ENCODE measurements at places on chromosomes 13 and 19.

GRCh38 chr13:79429309-79429708, 23.3 kb upstream of the RBM26 start:
- no peak for DNase-seq

- no peak for DNase-seq
Measured at GRCh38 chr19:7582446-7582845, 13.2 kb upstream of the CAMSAP3 start.

GRCh38 chr13:74258961-74259360, 124.8 kb upstream of the KLF12 start:
- DNase-seq = no peak

DNA sequence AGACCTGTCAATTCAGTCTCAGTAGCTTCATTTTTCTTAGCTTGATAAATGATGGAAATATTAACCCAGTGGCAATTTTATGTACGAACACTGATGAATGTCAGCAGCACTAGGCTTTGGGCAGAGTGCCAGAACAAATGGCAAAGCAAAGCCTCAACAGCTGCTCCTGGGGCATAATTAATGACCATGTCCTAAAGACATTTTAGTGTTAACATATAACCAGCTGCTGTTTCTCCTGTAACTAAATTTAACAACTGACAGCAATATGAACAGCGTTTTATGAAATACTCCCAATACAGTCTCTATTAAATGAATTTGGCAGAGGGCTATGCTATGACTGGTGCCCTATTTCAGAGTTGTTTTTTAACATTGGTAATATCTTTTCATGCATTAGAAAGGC, 47.1 kb downstream of the ZNF568 start:
- DNase-seq = no peak

- DNase-seq = no peak
Measured at GRCh38 chr13:93289053-93289452, 62.4 kb downstream of the GPC6 start.

- no peak for DNase-seq
Measured at GRCh38 chr19:54673222-54673621, 10.4 kb downstream of the LILRB4 start.

- DNase-seq = no peak
Measured at GRCh38 chr13:42803563-42804204, 22.3 kb downstream of the FAM216B start.

DNA sequence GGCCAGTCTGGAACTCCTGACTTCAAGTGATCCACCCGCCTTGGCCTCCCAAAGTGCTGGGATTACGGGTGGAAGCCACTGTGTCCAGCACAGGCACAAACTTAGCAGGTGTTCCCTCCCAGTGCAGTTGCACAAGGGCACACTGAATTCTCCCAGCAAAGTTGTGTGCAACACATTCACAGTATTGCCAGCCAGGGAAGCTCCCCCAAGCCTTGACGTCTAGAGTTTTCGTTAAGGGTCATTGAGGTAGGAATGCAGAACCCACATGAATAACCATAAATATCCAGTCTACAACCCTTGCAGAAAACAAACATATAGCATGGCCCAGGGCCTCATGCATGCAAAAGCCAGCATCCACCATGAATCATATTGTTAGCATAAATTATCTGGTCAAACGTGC, 3.3 kb upstream of the AURKC start:
- no peak for DNase-seq

- no peak for DNase-seq
Measured at GRCh38 chr13:105207572-105208293, 1327.7 kb downstream of the EFNB2 start.

- no peak for DNase-seq
Measured at GRCh38 chr13:106515635-106516254, 19.7 kb downstream of the EFNB2 start.

DNA sequence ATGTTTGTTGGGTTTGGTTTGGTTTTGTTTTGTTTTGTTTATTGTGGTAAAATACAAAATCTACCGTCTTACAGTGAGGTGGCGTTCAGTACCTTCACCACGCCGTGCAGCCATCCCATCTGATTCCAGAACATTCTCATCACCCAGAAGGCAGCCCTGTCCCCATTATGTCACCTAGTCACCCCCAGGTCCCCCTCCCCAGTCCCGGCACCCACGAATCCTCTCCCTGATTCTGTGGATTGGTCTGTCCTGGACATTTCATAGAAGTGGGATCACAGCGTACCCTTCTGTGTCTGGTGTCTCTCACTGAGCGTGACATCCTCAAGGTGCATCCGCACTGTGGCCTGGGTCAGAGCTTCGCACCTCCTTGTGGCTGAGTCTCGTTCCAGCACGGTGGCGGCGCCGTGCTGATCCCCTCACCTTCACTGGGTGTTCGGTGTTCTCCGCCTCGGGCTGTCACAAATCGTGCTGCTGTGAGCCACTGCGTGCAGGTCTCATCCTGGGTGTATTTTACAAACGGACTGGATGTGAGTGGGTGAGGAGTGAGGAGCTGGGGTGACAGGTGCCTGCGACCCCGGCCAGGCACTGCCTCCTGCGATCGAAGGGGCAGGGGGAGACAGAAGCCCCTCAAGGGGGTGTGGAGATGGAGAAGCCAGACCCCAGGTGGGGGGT, 580 bp upstream of the TEKTIP1 start:
- no peak for DNase-seq

- DNase-seq = no peak
Measured at GRCh38 chr13:96388598-96388997, 298.7 kb downstream of the HS6ST3 start.

- no peak for DNase-seq
Measured at GRCh38 chr19:58394821-58395219, 636 bp upstream of the RNF225 start.

GRCh38 chr13:46392967-46393366, 5.9 kb upstream of the RUBCNL start:
- no peak for DNase-seq

DNA sequence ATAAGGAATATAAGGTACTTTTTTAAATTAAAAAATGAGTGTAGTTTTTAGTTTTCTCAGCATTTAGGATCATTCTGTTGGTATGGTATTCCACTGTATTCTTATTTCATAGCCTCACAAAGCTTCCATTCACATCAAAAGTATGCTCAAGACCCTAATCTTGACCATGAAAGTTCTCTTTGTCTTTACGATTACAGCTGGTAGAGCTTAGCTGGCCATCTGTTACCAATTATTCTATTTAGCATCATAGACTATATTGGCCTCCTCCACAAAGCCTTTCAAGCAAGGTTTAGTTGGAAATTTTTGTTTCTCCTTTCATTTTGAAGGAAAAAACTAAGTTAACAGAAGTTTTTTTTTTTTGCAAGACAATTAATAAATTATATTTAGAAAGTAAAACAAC, 245.1 kb downstream of the KCTD12 start:
- DNase-seq = no peak

DNA sequence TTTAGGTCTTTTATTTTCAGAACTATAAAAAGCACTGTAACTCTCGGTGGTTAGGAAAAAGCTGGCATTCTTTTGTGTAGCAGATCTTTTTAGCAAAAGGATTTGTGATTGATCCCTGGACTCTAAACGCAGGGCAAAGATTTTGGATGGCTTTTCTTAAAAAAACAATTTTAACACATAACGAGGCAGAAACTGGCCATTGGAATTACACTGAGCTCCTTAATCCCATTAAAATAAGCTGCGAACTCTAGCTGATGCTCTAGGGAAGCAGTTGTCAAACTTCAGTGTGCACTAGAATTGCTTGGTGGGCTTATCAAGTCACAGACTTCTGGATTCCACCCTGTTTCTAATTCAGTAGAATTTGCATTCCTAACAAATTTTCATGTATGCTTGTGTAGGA, 33.8 kb upstream of the NDFIP2 start:
- no peak for DNase-seq

DNA sequence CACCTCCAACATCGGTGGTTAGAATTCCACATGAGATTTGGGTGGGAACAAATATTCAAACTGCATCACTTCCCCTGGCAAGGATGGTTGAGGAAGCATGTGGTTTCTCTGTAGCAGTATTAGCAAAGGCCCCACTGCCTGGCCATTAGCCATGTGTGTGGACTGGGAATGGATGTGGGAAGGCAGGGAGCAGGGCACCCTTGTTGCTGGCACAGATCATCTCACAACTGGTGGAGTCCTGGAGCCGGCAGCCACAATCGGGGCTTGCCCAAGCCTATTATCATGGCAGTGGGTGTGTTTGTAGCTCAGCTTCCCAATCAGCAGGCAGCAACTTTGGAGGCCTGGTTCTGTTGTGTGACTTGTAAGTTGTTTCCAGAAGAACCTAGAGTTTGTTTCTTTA, 391.9 kb downstream of the DLEU7 start:
- DNase-seq = no peak

DNA sequence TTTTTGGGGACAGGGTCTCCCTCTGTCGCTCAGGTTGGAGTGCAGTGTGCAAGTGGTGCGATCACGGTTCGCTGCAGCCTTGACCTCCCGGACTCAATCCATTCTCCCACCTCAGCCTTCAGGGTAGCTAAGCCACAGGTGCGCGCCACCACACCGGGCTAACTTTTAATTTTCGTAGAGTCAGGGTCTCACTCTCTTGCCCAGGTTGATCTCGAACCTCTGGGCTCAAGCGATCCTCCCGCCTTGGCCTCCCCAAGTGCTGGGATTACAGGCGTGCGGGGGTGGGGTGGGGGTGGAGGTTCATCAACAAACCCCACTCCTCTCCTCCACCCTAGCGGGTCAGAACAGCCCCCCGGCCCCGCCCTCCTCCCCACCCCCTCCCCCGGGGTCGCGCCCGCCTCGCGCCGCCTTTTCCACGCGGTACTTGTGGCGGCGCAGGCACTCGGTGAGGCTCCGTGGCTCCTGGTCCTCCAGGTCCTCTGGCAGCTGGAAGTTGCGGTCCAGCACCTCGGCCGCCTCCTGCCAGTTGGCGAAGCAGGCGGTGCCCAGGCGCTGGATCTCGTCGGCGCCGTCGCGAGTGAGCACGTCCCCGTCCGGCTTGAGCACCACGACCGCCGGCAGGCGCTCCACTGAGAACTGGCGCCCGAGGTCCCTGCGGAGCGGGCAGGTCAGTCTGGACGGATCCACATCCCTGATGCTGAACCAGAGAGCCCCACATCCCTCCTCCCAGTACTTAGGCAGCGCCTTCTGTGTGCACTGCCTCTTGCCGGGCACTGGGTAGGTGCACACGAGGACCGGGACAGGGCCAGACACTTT, 5.2 kb downstream of the NXNL1 start:
- DNase-seq = no peak

GRCh38 chr19:4052114-4052992, 14.3 kb downstream of the ZBTB7A start:
- DNase-seq = no peak

DNA sequence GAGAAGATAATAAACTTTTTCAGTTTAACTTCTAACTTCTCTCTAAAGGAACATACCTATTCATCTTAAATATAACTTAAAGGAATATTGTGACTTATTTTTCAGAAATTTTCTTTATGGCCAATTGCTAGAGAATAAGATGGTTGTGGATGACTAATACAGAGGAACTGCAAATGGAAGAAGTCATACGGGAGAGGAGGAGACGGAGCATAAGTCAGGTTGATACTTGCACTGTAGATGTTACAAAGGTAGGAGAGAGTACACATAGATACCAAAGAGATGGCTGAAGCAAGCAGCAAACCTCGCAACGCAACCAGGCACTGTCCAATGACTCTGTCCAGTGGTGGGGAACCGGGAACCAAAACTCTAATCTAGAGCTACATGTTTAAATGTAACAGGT, 963.4 kb downstream of the PCDH9 start:
- no peak for DNase-seq

DNA sequence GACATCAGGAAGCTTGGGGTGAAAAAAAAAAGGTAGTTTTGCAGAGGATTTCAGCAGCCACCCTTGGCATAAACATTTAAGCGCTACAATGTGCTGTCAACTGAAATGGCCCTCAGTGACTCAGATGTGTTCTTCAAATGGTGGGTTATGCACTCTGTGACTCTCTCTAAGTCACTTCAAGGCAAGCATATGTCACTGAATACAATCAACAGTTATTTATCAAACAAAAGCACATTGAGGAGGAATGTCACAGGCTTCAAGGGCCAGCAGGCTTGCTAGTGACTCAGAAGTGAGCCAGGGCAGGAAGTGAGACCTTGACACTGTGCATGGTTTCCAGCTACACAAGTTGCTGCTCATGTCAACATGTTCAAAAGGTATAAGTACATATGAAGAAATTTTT, 523.7 kb upstream of the HTR2A start:
- no peak for DNase-seq

DNA sequence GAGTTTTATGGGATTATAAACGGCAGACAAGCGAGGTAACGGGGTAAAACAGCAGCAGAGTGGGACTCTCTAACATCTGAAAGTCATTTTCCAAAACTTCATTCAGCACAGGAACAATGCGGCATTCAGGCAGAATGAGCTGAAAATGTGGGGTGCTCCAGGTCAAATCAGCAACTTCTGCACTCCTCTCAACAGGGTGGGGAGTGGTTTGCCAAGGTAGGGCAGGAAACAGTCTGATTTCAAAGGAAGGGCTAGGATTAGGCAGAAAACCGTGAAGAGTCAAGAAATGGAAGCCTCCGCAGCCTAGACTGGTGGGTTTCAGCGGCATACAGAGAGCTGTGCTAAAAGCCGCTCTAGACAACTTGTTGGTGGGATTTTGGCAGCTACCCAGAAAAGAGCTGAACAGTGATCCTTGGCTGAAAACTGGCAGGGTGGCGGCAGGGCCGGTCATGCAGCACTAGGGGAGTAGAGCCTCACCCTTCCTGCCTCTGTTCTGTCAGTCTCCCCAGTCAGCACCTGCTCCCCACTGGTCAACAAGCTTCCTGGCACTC, 154.2 kb upstream of the KLF12 start:
- DNase-seq = peak; percentile 7

DNA sequence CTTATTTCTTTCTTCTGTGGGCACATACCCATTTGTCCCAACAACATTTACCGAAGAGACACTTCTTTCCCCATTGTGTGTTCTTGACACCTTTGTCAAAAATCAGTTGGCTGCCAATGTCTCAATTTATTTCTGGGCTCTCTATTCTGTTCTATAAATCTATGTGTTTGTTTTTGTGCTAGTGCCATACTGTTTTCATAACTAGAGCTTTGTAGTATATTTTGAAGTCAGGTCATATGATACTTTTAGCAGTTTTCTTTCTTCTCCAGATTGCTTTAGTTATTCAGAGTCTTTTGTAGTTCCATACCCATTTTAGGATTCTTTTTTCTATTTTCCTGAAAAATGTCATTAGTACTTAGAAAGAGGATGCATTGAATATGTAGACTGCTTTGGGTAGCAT, 1276.3 kb downstream of the SLITRK1 start:
- DNase-seq = no peak
